ENCODE measurements at places on chromosomes 6 and 20.

- no peak for DNase-seq
These were observed 65.9 kb downstream of the AIG1 start for GRCh38 chr6:143126574-143126941.

- DNase-seq = no peak
These were observed 5.9 kb downstream of the CD2AP start for GRCh38 chr6:47483516-47483852.

GRCh38 chr6:16184129-16184528 is 54.3 kb upstream of the GMPR start:
- DNase-seq = no peak

GRCh38 chr6:100435299-100435698 is 29.4 kb downstream of the SIM1 start:
- DNase-seq = no peak

- DNase-seq = no peak
These were observed 49.2 kb downstream of the GMDS start for GRCh38 chr6:2196079-2196679.

GRCh38 chr6:56637640-56638039 is 5.0 kb downstream of the DST start:
- peak; percentile 58 for DNase-seq

GRCh38 chr6:25351485-25351884 is 72.3 kb downstream of the CARMIL1 start:
- no peak for DNase-seq

GRCh38 chr20:59784365-59784764 is 149.1 kb downstream of the SYCP2 start:
- DNase-seq = no peak

DNA sequence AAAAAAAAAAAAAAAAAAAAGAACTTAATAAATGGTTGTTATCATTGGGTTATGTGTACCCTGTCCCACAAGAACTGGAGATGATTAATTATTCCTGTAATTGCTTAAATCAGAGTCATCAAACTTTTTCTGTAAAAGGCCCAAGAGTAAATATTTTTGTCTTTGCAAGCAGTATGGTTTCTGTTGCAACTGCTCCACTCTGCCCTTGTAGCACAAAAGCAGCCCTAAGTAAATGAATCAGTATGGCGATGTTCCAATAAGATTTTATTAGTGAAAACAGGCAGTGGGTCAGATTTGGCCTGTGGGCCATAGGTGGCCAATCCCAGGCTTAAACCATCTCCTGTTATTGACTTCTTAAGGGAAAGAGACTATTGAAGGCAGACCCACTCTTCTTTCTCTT is 252.7 kb downstream of the TSHZ2 start:
- DNase-seq = no peak

DNA sequence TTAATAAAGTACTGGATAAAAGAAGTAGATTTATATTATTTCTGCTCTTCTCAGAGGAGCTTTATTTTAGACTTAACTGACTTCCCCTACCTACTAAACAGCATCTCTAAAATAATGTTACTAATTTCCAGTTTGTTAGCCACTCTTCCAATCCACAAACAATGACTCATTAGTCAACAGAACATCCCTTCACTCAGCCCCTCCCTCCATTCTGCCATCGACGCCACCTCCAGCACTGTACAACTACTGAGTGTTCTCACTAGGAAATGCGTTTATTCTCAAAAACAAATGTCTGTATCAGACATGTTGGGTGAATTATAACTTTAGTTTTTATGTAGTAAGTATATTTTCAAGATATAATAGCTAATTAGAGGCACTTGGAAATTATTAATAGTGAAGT is 427.0 kb downstream of the EYS start:
- no peak for DNase-seq

- DNase-seq = no peak
These were observed 191.7 kb upstream of the TCF21 start for GRCh38 chr6:133697185-133697584.

DNA sequence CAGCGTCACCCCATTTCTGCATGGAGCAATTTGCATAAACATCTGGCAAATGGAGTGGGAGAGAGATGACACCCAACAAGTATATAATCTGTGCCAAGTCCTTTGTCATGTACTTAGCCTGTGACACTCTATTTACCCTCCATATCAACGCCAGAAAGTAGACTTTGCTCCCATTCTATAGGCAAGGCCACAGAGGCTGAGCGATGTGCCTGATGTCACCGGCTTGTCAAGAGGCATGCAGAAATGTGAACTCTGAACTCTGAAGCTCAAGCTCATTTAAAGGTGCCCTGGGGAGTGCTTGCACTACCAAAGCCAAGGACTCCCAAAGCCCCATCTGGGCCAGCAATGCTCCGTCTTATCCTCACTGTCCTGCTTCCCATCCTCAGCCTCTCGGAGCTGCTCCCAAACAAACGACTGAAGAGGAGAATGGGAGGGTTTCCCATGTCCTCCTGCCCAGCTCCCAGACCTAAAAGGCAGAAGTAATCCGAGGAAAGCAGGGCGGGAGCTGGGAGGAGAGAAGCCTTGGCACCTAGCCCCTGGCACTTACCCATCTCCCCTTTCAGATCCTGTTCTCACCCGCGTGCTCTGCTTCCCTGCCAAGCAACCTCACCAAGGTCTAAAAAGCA is 9.2 kb downstream of the CPNE5 start:
- DNase-seq = no peak

- DNase-seq = peak; percentile 46
These were observed 50.7 kb downstream of the PPP1R3G start for GRCh38 chr6:5135788-5136376.

DNA sequence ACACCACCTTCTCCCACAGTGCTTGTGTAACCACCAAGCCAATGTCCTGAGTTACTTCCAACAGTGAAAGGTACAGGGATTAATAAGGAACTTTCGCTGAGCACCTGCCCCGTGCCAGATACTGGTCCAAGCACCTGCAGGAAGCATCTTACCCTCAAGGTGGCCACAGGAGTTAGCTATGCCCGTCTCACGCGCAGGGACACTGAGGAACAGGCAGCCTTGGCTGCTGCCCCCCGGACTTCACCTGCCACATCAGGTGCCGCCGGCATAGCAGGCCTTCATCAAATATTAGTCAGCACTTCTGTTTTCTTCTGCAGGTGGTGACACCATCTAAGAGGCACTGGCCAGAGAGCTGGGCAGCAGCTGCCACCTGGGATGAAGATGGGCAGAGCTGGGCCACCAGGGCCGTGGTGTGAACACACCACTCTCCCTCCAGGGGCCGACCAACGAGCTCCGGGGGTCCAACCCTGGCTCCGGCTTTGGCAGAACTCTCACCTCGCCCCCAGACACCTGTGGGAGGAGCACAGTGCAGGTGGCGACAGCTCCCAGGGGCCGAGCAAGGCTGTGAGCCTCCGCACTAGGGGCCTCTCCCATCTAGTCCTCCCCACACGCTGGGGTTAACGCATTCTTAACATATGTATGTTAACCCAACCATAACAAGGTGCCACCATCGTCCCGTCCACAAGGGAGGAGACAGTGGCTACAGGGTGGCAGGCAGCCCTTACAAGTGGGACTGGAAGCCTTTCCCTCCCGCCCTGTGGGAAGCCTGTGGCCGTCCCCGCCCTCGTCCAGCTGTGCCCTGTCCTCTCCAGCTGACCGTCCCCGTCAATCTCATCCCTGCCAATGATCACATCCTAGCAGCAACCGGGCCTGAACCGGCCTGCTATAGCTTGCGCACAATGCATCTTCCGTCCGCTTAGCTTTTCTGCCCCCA is 2.9 kb upstream of the PPDPF start:
- no peak for DNase-seq

GRCh38 chr20:13455713-13456112 is 183.0 kb downstream of the TASP1 start:
- DNase-seq = no peak

DNA sequence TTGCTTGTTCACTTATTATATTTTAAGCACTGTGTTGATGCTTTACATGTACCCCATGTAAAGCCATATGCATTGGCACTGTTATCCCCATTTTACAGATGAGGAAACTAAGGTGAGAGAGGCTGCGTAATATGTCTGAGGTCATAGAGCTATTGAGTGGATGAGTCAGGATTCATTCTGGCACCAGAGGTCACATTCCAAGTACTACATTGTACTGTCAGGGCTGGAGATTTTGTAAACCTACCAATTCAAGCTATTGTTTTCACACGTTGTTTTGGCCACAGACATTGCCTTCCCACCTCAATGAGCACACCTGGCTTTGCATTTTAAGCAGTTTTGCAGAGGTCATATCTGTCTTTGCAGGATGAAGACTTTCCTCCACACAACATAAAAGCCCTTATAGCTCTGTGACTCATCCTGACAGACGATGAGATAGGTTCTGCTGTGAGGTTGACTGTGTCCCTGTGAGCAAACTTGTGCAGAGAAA is 33.2 kb downstream of the ANKS1A start:
- no peak for DNase-seq

GRCh38 chr20:4681401-4681800 is 40.3 kb upstream of the PRND start:
- no peak for DNase-seq

GRCh38 chr20:49882171-49882970 is 33.0 kb downstream of the SPATA2 start:
- no peak for DNase-seq

- no peak for DNase-seq
These were observed 75.1 kb downstream of the NINL start for GRCh38 chr20:25510202-25510601.

- DNase-seq = no peak
These were observed 496 bp downstream of the TMEM242 start for GRCh38 chr6:157322792-157323254.

GRCh38 chr20:10709916-10710315 is 36.1 kb upstream of the JAG1 start:
- no peak for DNase-seq

- no peak for DNase-seq
These were observed 84.4 kb downstream of the PLCG1 start for GRCh38 chr20:41221614-41222218.

DNA sequence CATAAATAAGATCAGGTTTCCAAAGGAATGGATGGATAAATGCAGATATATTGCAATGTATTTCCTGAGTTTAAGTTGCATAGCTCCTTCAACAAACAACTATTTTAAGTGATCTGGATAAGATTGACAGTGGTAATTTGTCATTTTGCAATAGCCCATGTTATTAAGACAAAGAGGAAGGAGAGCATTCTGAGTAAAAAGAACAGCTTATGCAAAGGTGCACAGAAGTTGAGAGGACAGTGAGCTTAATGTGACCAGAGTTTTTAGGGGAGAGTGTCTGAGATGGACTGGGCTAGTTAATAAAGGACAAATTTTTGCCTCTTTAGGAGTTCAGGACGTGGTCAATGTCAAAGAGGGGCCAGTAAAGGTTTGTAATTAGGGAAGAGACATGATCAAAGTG is 48.8 kb upstream of the FBXO30 start:
- no peak for DNase-seq

DNA sequence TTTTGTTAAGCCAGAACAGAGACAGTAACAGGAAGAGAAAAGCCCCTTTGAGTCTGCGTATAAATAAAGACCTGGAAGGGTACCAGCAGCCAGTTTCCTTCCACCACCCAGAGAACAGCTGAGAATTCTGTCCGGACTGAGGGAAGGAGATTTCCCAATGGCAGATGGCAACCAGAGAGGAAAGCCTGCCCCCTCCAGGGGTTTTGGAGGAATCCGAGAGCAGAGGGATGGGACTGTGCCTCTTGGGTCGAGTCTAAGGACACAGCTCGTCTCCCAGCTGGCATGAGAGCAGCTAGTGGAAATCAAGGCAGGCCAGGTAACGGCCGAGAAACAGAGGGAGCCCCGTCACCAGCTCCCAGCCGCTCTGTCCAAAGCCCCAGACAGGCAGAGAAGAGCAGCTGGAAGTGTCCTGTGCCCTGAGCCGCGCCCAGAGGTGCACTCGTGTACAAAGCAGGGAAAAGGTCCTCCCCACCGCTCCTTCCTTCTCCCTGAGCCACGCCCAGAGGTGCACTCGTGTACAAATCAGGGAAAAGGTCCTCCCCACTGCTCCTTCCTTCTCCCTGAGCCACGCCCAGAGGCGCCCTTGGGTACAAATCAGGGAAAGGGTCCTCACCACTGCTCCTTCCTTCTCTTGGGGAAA is 134.0 kb upstream of the SNX9 start:
- DNase-seq = no peak

DNA sequence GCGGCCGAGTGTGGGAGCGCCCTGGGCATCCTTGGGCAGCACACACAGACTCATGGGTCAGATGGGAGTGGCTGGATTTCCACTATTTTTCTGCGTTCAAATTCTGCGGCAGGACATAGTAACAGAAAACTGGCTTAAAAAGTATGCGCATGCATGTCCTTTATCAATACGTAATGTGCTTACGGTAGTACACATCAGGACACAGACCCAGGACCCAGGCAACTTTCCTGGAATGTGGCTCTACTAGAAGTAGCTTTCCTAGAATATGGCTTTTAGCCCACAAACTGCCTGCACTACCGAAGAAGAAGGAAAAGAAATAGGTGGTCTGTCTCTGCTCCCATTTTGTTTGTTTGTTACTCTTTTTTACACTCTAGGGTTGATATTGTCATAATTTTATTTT is 43.4 kb upstream of the SHLD1 start:
- no peak for DNase-seq

DNA sequence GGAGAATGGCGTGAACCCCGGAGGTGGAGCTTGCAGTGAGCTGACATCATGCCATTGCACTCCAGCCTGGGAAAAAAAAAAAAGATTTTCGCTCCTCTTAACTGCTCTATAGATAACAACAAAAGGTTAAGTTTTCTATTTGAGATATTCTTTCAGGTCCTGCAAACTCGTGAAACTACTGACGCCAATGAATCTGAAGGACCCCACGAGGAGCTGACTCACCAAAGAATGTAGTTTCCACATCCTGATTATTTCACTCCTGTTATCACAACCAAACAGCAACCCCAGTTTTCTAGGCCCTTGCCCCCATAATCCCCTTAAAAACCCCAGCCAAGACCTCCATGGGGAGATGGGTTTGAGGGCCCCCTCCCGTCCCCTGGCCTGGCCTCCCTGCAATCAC is 58.7 kb downstream of the OTOR start:
- no peak for DNase-seq

- DNase-seq = peak; percentile 29
These were observed 37.6 kb upstream of the MPC1 start for GRCh38 chr6:166420351-166420750.

GRCh38 chr6:13681305-13682061 is 30.2 kb downstream of the RANBP9 start:
- no peak for DNase-seq

DNA sequence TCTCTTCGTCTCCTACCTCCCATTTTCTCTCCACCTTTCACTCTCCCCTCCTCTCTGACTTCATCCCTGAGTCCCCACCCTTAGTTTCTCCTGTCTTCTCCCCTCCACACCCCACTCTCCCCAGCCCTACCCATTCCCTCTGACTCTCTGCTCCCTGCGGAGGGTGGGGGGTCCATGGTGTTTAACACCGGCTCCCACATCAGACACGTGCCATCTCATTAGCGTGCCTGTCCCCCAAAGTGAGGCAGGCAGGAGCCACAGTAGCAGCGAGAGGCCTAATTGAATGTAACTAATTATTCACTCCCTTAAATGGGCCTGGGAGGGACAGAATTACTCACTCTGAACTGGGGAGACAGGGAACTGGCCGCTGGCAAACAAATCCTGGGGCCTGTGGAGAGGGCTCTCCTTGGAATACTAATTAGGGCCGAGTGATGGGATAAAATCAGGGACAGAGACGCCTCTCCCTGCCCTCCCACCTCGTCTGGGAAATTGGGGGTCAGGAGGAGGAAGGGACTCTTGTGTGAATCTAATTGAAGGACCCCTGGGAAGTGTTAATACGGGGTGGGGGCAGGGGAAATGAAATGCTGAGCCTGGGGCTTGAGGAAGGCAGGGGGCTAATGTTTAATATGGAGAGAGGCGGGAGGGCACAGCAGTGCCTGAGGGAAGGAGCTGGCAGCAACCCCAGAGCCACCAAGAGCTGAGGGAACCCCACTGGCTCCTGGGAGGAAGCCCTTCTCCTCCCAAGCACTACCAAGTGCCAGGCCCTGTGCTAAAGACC is 17.9 kb downstream of the CD40 start:
- DNase-seq = no peak

Data from kidney (tissue), 22 donors.